ENCODE measurements at places on chromosomes 12 and 14. TPM values are rescaled to one million over a fixed set of nuclear protein-coding genes. Genes with fewer than 3 reads are reported as not detected.

- H3K36me3 ChIP-seq, result no peaks in the 10 kb centered on the region
- no peak for DNase-seq
These were observed 43.0 kb upstream of the GNPNAT1 start for GRCh38 chr14:52834440-52834842.

DNA sequence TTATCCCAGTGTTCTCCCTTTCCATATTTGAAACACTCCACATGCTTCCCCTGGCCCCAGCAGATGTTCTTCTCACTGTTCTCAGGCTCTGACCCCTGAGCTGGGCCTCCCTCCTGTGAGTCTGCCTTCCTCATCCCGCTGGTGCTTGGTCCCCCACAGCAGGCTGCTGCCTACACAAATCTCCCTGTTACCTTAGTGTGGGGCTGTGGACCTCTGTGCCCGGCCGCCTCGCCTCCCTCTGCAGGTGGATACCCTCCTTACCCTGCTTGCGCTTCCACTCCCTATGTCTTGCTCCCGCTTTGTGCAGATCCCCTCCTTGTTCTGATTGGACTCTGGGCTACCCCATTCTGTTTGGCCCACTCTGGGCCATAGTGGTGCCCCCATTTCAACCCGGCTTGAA is 6.9 kb downstream of the DERA start:
- H3K27ac ChIP-seq, result no peak overlapping the region
- no peaks in the 10 kb centered on the region for H3K4me1 ChIP-seq
- DNase-seq, result no peak

GRCh38 chr12:123092866-123093265 is 58.0 kb downstream of the PITPNM2 start:
- H3K36me3 ChIP-seq, result no peaks in the 10 kb centered on the region
- DNase-seq, result no peak
- no peak overlapping the region for H3K27ac ChIP-seq
- no peaks in the 10 kb centered on the region for H3K27me3 ChIP-seq
- no peak overlapping the region for H3K4me3 ChIP-seq

DNA sequence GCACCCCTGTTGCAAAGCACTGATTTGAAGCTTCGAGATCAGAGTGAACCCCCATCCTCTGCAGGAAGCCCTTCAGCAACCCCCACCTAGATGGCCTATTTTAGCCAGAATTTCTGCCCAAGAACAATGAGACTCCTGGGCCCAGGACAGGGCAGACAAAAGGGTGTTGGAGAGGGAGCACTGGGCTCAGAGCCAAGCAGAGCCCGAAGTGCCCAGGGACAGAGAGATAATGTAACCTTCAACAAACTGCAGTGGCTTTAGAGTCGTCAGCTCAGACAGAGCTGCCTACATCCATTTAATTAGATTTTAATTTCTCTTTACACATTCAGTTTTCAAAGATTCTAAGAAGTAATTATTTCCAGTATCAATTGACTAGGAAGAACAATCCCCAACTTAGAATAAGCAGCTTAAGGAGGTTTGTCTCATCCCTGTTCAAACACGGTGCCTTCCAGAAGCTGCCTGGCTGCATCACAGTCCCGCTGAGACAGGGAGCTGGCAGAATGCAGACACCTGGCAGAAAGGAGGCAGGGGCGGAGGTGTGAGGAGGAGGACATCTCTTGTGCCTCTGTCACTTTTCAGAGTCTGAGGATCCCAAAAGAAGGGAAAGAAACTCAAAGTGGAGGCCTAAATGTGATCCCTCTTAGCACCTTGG is 504.9 kb upstream of the CCDC196 start:
- H3K27ac ChIP-seq, result no peak overlapping the region
- H3K27me3 ChIP-seq, result no peaks in the 10 kb centered on the region
- H3K36me3 ChIP-seq, result no peaks in the 10 kb centered on the region

DNA sequence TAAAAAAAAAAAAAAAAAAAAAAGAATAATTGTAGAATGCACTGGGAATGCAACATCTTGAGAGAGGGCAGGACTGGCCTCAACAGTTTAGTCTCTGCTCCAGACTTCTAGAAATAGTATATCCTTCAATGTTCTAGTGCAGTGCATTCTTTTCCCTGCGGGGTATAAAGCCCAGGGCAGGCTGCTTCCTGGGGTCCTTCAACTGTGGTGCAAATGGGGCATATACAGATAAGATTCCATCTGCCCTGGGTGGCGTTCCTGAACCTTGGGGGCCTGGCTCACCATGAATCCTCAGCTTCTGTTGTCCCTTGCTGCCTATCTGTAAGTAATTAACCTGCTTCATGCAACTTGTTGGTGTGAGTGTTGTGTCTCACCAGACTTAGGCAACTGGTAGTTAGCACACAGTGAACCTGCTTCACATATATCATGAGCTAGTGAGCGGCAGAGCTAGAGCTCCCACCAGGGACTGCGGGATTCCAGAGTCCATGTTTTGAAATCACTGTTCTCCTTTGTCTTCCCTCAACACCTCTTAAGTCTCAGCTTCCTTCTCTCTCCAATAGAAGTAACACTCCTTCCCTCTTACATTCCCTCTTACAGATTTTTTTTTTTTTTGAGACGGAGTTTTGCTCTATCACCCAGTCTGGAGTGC is 177.6 kb downstream of the SUDS3 start:
- no peaks in the 10 kb centered on the region for H3K4me1 ChIP-seq
- no peaks in the 10 kb centered on the region for H3K27me3 ChIP-seq
- no peak overlapping the region for H3K27ac ChIP-seq
- no peak for DNase-seq

GRCh38 chr14:61065656-61066055 is 84.6 kb downstream of the SLC38A6 start:
- no peaks in the 10 kb centered on the region for H3K27me3 ChIP-seq
- DNase-seq, result no peak
- H3K4me1 ChIP-seq, result no peaks in the 10 kb centered on the region
- H3K4me3 ChIP-seq, result no peak overlapping the region
- H3K36me3 ChIP-seq, result no peaks in the 10 kb centered on the region

GRCh38 chr14:75274899-75275569 is 3.6 kb upstream of the FOS start:
- H3K4me3 ChIP-seq, result no peak overlapping the region
- no peaks in the 10 kb centered on the region for H3K27me3 ChIP-seq
- H3K27ac ChIP-seq, result peak overlapping the region; percentile 100

TEX22 gene
- total RNA-seq, result 3.8 TPM

GRCh38 chr12:116978791-116979508 is 68.2 kb downstream of the FBXW8 start:
- DNase-seq, result no peak
- no peaks in the 10 kb centered on the region for H3K4me1 ChIP-seq
- no peak overlapping the region for H3K27ac ChIP-seq
- peaks cover 10% of the 10 kb centered on the region for H3K36me3 ChIP-seq
- no peak overlapping the region for H3K4me3 ChIP-seq

DNA sequence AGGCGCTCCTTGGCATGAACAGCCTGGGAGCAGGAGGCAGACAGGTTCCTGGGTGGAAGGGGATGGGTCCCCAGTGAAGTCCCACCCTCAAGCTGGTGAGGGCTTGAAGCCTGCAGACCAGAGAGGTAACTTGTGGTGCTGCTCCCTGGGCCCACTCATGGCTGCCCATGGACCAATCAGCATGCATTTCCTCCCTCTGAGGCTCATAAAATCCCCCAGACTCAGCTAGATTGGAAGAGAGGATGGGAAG is 50.2 kb downstream of the A2M start:
- H3K27me3 ChIP-seq, result no peaks in the 10 kb centered on the region
- H3K27ac ChIP-seq, result peak overlapping the region; percentile 99
- DNase-seq, result no peak
- H3K36me3 ChIP-seq, result peaks cover 34% of the 10 kb centered on the region

DNA sequence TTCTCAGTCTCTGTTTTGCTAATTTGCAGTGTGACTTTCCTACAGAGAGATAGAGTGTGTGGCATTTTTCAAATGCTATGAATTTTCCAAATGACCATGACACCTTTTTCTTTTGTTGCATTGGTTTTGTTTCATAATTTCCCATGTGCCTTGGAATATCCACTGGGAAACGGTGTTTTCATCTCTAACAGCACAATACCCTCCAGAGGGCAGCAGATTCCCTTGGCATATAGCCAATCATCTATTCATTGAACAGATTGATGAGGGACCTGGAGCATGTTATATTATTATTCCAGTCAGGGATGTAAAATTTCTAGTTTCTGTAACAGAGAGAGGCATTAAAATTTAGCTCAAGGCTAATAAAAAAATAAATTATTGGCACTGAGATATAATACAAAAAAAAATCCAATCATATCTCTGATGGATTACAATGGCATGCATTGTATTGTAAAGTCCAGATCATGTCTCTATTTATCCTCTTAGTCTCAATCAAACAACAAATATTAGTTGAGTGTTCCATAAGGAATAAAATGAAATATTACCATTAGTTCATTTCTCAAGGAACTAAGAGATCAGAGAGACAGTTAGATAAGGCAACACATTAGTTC is 29.6 kb upstream of the NTN4 start:
- no peak overlapping the region for H3K4me3 ChIP-seq
- no peaks in the 10 kb centered on the region for H3K27me3 ChIP-seq
- no peak for DNase-seq
- H3K4me1 ChIP-seq, result no peaks in the 10 kb centered on the region
- H3K36me3 ChIP-seq, result no peaks in the 10 kb centered on the region
- no peak overlapping the region for H3K27ac ChIP-seq

DNA sequence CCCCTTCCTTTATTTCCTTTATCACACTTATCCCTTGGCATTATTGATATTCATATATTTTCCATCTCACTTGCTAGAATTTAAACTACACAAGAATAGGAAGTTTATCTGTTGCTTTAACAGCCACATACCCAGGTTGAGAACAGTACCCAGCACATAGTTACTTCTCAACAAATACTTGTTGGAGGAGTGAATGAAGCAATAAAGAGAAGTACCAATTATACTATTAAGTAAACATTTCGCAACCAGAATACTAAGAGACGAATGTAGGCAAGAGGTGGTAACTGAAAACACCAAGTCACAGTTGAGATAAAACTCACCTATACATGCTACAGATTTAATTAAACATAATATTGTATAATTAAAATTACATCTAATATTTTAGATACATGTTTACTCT is 110.9 kb downstream of the FSCB start:
- H3K36me3 ChIP-seq, result no peaks in the 10 kb centered on the region
- H3K4me1 ChIP-seq, result no peaks in the 10 kb centered on the region
- DNase-seq, result no peak
- H3K4me3 ChIP-seq, result no peak overlapping the region
- no peaks in the 10 kb centered on the region for H3K27me3 ChIP-seq

PMCH gene
- not detected for total RNA-seq

DNA sequence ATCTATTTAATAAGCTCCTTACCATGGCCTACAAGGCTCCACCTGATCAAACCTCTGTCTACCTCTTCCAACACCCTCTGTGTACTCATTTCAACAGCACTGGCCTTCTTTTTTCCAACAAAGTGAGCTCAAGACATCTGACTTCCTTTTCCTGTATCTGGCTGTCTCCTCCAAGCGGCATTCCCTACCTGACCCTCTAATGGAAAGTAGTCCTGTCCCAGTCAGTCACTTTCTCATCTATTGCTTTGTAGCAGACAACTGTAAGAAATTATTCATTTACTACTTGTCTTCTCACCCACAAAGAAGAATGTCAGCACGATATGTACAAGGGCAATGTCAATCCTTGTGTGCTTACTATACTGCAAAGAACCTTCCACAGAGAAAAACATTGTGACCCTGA is 149.6 kb downstream of the MED13L start:
- no peaks in the 10 kb centered on the region for H3K36me3 ChIP-seq
- H3K4me3 ChIP-seq, result no peak overlapping the region
- no peaks in the 10 kb centered on the region for H3K27me3 ChIP-seq
- DNase-seq, result no peak
- peaks cover 69% of the 10 kb centered on the region for H3K4me1 ChIP-seq

LDHB gene
- 382 TPM for total RNA-seq

TSPAN11 gene
- total RNA-seq, result 9.1 TPM

- no peak overlapping the region for H3K4me3 ChIP-seq
- H3K27ac ChIP-seq, result no peak overlapping the region
- no peak for DNase-seq
- H3K36me3 ChIP-seq, result no peaks in the 10 kb centered on the region
- H3K4me1 ChIP-seq, result no peaks in the 10 kb centered on the region
These were observed 47.2 kb upstream of the JDP2 start for GRCh38 chr14:75380656-75381055.

GPX2 gene
- total RNA-seq, result not detected
